ENCODE measurements at places on chromosomes 2 and 18. TPM values are rescaled to one million over a fixed set of nuclear protein-coding genes. Genes with fewer than 3 reads are reported as not detected.

DNA sequence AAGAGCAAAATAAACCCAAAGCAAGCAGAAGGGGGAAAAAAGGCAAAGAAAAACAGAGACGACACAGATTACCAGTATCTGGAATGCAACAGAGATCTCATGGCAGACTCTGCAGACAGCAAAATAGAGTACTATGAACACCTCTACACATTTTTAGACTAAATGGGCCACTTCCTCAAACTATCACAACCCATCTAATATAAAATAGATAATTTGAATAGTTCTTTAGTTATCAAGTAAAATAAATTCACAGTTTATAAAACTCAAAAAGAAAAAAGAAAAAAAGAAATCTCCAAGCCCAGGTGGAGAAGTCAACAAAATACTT lies 16.6 kb downstream of the SESTD1 start:
- H3K27ac ChIP-seq = no peak overlapping the region
- H3K4me3 ChIP-seq = no peak overlapping the region
- no peaks in the 10 kb centered on the region for H3K36me3 ChIP-seq
- no peak for DNase-seq
- no peaks in the 10 kb centered on the region for H3K27me3 ChIP-seq

GRCh38 chr2:99478632-99479031 lies 11.2 kb downstream of the REV1 start:
- no peak overlapping the region for H3K27ac ChIP-seq
- DNase-seq = no peak
- H3K4me1 ChIP-seq = peaks cover 19% of the 10 kb centered on the region
- no peak overlapping the region for H3K4me3 ChIP-seq
- no peaks in the 10 kb centered on the region for H3K27me3 ChIP-seq

GRCh38 chr2:64237266-64237665 lies 93.0 kb upstream of the PELI1 start:
- no peak for DNase-seq
- no peak overlapping the region for H3K27ac ChIP-seq

DNA sequence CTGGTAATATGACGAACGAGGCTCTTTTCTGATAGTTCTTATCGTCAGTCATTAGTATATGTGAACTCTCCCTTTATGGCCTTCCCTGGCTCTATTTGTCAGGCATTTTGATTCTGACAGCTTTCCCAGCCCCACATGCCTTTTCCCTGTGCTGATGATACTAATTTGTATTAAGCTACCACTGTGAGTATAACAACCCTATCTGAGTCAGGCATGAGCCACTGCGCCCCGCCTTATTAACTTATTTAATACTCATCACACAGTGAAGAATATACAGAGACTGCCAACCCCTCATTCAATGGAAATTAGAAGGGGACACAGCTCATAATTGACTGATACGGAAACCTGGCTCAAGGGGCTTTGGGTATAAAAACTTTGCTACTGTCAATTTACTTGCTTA lies 140.0 kb downstream of the NETO1 start:
- no peak for DNase-seq
- H3K27me3 ChIP-seq = no peaks in the 10 kb centered on the region
- H3K4me1 ChIP-seq = no peaks in the 10 kb centered on the region

DNA sequence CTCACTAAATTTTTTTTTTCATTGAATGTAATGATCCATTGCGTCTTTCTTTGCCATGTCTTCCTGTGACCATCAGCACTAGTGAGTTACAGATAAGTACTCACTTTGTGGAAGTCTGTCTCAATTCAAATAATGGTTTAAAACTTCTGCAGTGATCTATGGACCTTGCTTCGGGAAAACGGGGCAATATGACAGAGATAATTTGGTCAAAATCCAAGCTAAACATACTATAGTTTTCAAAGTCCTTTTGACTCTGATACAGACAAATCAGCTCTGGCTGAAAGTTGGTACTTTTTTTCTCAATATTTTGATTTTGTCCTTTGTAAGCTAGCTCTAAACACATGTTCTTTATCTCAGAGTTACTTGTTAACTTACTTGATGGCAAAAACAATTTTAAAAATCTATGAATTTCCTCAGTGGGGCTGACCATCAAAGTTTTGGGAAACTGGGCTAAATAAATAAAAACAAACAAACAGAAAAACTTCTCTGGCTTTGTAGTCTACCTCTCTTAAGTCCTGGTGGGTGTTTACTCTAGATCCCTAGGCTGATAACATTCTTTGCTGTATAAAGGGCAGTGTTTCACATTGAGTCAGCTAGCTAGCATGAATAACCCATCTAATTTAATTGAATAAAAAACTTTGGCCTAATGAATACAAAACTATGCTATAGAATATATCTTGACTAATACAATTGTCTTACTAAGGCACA lies 327.6 kb downstream of the RDH14 start:
- H3K4me3 ChIP-seq = no peak overlapping the region
- H3K27me3 ChIP-seq = no peaks in the 10 kb centered on the region
- H3K36me3 ChIP-seq = no peaks in the 10 kb centered on the region

DNA sequence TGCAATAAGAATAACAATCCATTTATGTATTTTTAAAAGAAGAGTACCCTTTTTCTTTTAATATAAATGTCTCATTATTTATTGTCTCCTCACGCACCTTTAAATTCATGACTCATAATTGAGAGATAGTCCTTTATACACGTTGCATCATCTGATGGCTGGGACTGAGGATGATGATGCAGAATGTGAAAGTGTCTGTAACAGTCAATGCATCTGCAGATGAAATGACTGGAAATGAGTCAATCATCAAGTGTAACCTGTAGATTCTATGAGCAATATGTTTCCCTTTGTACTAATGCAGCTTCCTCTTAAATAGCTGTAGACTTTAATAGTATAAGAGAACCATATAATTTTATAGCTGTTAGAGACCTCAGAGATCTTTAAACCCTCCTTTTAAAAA lies 26.1 kb upstream of the SYT4 start:
- no peaks in the 10 kb centered on the region for H3K36me3 ChIP-seq
- H3K27ac ChIP-seq = no peak overlapping the region
- no peak overlapping the region for H3K4me3 ChIP-seq
- no peak for DNase-seq

GRCh38 chr2:47043142-47043890 lies 111.8 kb downstream of the STPG4 start:
- H3K27me3 ChIP-seq = no peaks in the 10 kb centered on the region
- H3K4me1 ChIP-seq = peaks cover 33% of the 10 kb centered on the region
- H3K36me3 ChIP-seq = peaks cover 2% of the 10 kb centered on the region
- DNase-seq = no peak

GRCh38 chr2:211270257-211270656 lies 713.9 kb downstream of the CPS1 start:
- no peak for DNase-seq
- no peak overlapping the region for H3K27ac ChIP-seq
- peaks cover 2% of the 10 kb centered on the region for H3K4me1 ChIP-seq
- H3K4me3 ChIP-seq = no peak overlapping the region

- no peak for DNase-seq
- H3K27me3 ChIP-seq = no peaks in the 10 kb centered on the region
- no peaks in the 10 kb centered on the region for H3K4me1 ChIP-seq
- no peak overlapping the region for H3K27ac ChIP-seq
Observed at GRCh38 chr2:163191372-163191771, 352.8 kb upstream of the KCNH7 start.

GRCh38 chr2:157245846-157246764 lies 11.4 kb upstream of the GALNT5 start:
- no peaks in the 10 kb centered on the region for H3K36me3 ChIP-seq
- H3K4me1 ChIP-seq = no peaks in the 10 kb centered on the region
- H3K4me3 ChIP-seq = no peak overlapping the region
- no peaks in the 10 kb centered on the region for H3K27me3 ChIP-seq
- DNase-seq = no peak

DNA sequence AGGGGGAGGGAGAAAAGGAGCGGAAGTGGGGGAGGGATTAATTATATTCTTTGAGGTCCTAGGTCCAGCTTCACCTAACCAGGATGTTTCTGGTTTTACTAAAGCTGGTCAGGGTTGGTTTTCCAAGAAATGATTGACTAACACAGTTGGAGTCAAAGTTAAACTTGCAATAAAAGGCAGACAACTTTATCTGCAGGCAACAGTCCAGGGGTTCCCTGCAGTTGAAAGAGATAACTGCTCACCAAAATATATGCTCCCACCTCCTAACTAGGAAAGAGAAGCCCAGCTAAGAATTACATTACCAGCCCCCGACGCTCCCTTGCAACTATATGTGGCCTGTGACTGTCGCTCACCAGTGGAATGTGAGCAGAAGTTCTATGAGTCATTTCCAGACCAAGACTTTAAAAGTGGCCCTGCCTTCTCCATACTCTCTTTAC lies 140.0 kb upstream of the PKDCC start:
- peak overlapping the region; percentile 71 for H3K27ac ChIP-seq
- DNase-seq = no peak
- no peak overlapping the region for H3K4me3 ChIP-seq
- no peaks in the 10 kb centered on the region for H3K27me3 ChIP-seq
- peaks cover 12% of the 10 kb centered on the region for H3K4me1 ChIP-seq

GRCh38 chr2:128502200-128502599 lies 183.5 kb upstream of the HS6ST1 start:
- H3K27ac ChIP-seq = no peak overlapping the region
- no peak overlapping the region for H3K4me3 ChIP-seq
- peak; percentile 21 for DNase-seq

DNA sequence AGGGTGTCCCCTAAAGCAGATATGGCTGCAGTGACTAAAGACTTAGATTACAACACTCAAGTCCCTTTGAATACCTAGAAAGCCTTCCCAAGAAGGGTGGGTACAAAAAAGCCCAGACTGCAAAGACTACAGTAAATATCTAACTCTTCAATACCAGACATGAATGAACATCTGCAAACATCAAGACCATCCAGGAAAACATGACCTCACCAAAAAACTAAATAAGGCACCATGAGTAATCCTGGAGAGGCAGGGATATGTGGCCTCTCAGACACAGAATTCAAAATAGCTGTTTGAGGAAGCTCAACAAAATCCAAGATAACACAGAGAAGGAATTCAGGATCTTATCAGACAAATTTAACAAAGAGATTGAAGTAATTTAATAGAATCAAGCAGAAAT lies 138.2 kb upstream of the OTOS start:
- no peak overlapping the region for H3K4me3 ChIP-seq
- no peaks in the 10 kb centered on the region for H3K27me3 ChIP-seq
- DNase-seq = no peak

DNA sequence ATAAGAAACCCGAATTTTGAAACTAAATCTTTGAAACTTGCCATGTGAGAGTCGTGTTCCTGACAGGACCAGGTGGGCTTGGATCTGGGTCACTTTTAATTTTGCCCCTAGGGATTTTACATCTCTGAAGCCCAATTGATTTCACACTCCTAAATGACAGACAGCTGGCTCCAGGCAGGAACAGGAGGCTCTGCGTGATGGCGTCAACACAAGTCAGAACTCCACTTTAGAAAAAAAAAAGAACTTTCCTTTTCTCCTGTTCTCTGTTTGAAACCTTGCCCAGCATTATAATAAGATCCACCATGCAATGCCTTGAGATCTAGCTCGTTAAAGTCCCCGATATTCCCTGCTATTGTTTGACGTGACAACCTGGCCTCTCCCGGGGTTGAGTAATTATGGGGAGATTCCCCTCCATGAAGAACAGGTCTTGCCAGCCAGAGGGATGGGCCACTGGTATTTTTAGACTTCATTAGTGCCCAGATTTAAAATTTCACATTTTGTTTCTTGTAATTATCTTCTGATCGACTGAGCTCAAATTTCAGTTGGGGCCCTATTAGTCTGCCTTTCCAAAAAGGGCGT lies 260.3 kb downstream of the KLHL29 start:
- no peaks in the 10 kb centered on the region for H3K27me3 ChIP-seq
- H3K27ac ChIP-seq = no peak overlapping the region
- H3K4me3 ChIP-seq = no peak overlapping the region
- no peak for DNase-seq
- H3K4me1 ChIP-seq = no peaks in the 10 kb centered on the region
- no peaks in the 10 kb centered on the region for H3K36me3 ChIP-seq

- no peaks in the 10 kb centered on the region for H3K36me3 ChIP-seq
- no peaks in the 10 kb centered on the region for H3K4me1 ChIP-seq
- H3K27ac ChIP-seq = no peak overlapping the region
- no peak overlapping the region for H3K4me3 ChIP-seq
- no peak for DNase-seq
- H3K27me3 ChIP-seq = no peaks in the 10 kb centered on the region
Observed at GRCh38 chr2:16323551-16324543, 341.8 kb downstream of the CYRIA start.

GRCh38 chr2:36461039-36461681 lies 105.6 kb downstream of the CRIM1 start:
- H3K4me1 ChIP-seq = no peaks in the 10 kb centered on the region
- H3K4me3 ChIP-seq = no peak overlapping the region
- no peaks in the 10 kb centered on the region for H3K36me3 ChIP-seq
- peak overlapping the region; percentile 36 for H3K27ac ChIP-seq

GRCh38 chr2:9050122-9050809 lies 46.8 kb upstream of the MBOAT2 start:
- no peaks in the 10 kb centered on the region for H3K27me3 ChIP-seq
- H3K4me1 ChIP-seq = no peaks in the 10 kb centered on the region
- no peak overlapping the region for H3K4me3 ChIP-seq
- no peaks in the 10 kb centered on the region for H3K36me3 ChIP-seq
- H3K27ac ChIP-seq = no peak overlapping the region

- H3K4me3 ChIP-seq = no peak overlapping the region
- no peak for DNase-seq
Observed at GRCh38 chr18:79506191-79507075, 110.7 kb downstream of the NFATC1 start.

DNA sequence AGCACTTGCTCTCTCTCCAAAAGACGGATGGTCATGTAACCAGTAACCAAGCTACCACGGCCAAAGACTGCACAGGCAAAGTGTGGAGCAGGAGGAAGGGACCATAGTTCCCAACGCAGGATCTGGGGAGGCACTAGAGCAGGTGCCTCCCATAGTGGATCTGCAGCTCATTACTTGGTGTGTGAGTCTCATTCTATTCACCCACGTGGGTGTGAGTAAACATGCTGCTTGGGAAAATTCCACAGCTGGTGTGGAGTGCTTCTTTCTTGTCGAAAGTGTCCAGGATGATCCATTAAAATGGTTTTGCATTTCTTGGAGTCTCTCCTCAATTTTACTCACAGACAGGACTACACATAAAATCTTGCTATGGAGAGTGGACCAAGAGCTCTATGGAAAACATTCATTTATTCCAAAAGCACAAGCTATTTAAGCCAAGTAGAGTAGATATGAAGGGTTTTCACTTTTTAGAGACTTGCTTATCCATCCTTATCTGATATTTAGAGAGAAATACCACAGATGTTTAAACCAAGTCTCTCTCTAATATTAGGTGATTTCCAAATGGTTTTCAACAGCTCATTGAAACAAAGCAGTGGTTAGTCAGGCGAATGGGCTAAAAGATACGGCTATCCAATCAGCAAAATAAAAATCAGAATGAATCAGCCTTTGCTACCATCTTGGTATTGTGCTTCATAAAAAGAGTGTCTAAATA lies 104.3 kb upstream of the CCDC195 start:
- no peak overlapping the region for H3K4me3 ChIP-seq
- no peaks in the 10 kb centered on the region for H3K4me1 ChIP-seq
- H3K27ac ChIP-seq = no peak overlapping the region

PLB1 gene
- total RNA-seq = 4.5 TPM

WDFY1 gene
- total RNA-seq = 34.2 TPM

IGFBP2 gene
- total RNA-seq = 88.8 TPM

All from liver (tissue), 10 donors.